ENCODE measurements at places on chromosomes 11 and 22. TPM values are rescaled to one million over a fixed set of nuclear protein-coding genes. Genes with fewer than 3 reads are reported as not detected.

DNA sequence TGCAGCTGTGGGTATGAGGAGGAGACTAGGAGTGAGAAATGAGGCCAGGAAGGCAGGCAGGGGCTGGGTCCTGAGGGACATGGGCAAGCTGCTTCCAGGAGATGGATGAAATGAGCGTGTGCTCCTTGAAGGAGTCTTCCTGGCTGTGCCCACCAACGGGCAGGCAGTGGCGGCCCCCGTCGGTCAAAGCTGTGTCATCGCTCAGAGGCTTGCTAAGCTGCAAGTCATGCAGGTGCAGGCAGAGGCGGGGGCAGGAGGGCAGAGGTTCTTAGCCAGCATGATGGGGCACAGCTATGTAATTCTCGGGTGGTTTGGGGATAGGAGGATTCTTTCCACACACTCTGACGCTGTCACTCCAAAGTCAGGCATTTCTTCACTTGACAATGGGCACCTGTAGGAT lies 12.5 kb upstream of the PEX26 start:
- DNase-seq, result peak; percentile 61

- DNase-seq, result no peak
These were observed 9.6 kb upstream of the UCP3 start for GRCh38 chr11:74018331-74019005.

DNA sequence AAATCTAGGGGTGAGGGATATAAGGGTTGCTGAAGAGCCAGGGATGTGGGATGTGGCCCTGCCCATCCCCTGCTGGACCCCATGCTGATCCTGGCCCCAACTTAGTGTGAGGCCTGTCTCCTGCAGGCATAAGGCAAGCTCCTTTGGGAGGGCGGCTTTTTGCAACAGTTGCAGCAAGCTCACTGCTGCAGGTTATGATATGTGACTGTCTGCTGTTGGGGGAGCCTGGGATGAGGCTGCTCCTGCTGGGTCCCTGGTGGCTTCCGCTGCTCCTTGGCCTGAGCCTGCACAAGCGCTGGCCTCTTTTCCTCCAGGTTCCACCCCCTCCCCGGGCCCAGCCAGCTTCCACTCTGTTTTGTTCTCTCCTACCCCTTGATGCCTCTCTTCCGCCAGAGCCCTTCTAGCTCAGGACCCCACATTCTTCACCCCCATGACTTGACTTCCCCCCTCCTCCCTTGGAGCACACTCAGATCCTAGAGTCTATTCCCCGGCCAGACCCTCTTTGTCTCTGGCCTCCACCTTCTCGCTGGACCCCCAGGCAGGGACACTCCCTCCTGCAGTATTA lies 35.0 kb upstream of the SYT13 start:
- DNase-seq, result no peak

The CCDC87 gene
- total RNA-seq, result 1.1 TPM

The LMO1 gene
- not detected for total RNA-seq
